Cortex of kidney (tissue), 1 donor: ENCODE measurements at places on chromosomes 3 and 15.

DNA sequence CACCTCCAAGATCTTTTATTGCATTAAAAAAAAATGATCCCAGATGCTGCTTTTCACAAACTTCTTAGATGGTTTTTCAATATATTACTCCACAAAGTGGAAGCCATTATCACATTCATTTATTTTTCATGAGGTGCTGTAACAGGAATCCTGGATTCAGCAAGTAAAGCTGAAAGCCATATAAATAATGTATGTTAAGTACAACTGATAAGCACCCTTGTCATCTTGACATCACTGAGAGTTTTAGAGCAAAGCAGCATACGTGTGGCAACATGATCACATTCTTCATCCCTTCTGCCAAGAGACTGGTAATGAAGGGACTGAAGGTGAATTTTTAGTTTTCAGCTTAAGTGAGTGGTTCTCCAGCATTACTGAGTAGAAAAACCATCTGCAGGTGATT lies 44.9 kb upstream of the LRRFIP2 start:
- no peak for DNase-seq

DNA sequence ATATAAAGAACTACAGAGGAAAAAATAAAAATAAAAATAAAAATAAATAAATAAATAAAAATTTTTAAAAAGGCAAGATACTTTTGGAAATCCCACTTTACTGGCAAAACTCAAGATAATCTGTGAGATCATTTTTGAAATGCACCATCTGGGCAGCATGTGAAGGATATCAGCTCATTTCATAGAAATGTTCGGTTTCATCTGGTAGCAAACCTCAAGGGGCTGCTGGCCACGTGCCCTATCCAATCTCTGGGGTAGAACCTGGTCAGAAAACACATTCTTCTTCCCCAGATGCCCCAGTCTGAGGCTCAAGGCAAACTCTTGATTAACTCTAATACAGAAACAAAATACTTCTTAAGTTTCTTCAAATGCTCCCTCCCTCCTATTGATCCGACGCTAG lies 166.0 kb downstream of the FMN1 start:
- DNase-seq, result no peak

GRCh38 chr3:146020969-146021368 lies 140.0 kb downstream of the PLOD2 start:
- DNase-seq, result no peak

DNA sequence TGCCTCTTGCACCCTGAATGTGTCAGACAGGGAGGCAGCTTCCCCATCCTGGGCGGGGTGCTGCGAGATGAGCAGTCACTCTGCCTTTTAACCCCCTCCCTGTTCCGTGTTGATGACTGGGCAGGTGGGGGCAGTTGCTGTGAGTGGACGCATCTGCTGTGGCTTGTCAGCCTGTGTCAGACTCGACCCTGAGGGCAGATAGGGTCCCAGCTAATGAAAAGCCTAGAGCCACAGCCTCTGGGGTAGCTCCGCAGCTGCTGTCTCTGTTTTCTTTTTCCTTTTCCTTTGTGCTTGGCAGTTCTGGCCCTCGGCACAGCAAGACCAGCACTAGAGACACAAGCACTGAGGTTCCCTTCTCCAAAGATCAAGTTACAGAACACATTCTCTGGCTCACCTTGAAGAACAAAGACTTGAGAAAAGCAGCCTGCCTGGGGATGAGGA lies 43.0 kb upstream of the GLCE start:
- no peak for DNase-seq

GRCh38 chr3:141539431-141540187 lies 52.8 kb downstream of the RASA2 start:
- DNase-seq, result no peak

DNA sequence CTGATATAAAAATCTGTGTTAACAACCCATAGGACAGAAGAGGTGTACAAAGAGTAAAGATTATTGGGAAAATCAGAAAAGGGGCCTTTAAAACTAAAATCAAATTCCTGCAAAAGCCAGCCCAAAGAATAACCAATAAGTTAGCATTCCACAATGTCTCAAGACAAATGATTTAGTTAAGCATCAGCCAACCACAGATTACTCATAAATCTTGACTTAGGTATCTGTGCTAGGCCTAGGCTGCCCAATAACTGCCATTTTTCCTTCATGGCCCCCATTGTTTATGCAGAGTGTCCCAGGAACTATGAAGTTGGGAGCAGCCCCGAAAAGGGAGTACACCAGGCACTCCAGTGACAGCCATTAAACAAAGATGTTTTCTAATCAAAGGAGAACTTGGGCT lies 7.4 kb downstream of the TRANK1 start:
- no peak for DNase-seq

- DNase-seq, result no peak
Observed at GRCh38 chr15:88191812-88192165, 64.8 kb downstream of the NTRK3 start.

DNA sequence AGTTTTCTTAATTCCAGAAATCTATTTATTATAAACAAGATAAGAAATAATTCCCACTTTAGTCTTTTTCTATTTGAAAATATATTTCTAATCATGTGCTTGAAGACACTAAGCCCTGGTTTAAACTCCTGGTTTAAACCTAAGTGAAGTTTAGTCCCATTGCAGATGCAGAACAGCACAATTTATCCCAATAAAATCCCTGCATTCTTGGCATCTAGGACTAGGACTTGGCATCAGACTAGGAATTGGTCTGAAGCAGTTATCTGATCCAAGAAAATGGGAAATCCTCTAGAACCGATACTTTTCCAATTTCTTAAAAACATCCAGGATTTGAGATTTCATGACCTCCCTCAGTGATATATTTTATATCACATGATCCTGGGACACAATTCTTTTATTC lies 168.8 kb upstream of the VEPH1 start:
- no peak for DNase-seq

DNA sequence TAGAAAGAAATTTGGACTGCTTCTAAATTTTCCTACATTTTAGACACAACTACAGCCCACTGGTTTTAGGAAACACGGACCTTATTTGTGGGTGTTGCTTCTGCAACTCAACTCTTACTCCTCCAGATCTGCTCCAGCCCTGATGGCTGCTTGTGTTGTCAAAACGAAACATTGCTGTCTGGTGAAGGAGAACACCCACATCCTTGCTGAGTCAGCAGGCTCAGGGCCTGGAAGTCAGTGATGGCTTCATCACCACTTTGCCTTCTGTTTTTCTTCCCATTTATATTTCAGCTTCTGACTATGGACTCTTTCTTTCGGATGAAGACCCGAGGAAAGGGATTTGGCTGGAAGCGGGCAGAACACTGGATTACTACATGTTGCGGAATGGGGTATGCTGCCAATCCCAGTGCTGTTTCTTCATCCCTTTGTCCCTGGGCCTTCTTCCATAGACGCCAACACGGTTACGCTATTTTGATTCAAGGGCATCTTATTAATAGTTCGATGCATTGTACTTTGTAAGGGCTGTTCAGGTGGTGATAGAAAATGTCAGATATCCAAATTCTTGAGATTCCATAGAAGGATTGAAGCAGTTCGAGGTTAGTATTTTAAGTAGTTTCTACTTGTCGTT lies 392.6 kb upstream of the TPM1 start:
- no peak for DNase-seq

DNA sequence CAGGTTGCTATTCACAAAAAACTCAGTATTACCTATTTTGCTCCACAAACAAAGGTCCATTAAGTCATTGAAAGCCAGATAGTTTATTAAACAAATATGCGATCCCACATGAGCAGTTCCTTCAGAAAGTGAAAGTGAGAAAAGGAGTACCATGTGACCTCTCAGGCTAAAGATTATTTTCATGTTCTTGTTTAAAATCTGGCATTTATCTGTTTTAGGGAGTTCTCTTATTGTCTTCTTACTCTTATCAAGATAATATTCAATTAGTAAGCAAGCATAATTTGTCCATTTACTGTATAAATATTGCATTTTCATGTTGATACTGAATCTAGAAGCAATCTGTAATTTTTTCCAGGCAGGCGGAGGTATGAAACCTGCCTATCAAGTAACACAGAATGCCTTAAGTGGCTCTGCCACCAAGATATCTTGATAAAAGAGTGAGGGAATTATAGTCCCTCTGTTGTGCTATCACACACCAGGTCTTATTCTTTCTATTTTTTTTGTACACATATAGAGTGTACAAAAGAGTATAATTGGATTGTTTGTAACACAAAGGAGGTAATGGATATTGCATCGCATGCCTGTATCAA lies 20.1 kb upstream of the PLSCR5 start:
- no peak for DNase-seq

DNA sequence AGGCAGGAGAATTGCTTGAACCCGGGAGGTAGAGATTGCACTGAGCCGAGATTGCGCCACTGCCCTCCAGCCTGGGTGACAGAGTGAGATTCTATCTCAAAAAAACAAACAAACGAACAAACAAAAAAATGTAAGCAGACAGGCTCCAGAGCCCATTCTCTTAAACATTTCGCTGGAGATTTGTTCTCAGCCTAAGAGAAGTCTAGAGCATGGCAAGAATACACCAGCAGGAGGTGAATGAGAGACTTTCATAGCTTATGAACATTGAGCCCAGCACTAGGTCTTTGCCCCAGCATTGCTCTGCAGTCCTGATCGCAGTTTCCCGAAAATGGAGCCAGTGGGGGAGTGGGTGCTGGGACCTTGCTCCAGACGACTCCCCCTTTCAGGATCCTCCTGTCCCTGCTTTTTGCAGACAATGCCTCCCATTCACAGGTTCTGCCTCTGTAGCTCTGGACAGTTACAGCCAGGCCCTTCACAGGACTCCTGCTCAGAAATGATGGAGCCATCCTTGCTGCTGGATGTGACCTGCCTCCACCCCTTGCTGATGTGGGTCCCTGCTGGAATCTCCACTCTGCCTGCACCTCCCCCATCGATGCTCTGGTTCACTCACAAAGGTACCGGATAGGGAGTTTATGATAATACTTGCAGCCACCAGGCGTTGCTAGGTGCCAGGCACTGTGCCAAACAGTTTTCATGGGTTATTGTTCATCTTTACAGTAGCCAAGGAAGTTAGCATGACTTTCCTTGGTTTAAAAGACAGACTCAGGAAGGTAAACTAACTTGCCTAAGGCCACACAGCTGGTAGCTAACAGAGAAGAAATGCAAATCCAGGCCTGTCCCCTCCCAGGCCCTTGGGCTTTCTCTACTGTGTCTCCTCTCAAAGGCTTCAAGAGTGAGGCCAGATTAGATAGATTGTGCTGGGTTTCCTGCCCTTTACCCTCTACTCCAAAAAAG lies 329.7 kb upstream of the TLE3 start:
- no peak for DNase-seq

DNA sequence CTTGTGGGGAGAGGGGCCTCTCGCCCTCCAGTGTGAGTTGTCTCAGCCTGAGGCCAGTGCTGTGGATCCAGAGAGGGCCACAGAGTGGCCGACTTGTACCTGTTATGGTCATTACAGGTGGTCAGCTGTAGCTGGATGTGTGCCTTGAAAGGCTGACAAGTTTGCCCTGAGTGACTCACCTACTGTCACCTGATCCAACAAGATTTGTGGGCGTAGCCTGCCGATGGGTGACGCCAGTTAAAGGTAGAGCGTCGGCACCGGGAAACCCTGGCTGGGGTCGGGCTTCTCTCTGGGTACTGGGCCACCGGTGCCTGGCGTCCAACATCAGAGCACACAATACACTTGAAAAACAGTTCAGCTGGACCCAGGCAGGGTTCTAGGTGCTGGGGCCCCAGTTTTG lies 2.8 kb upstream of the ISG20 start:
- DNase-seq, result no peak

- no peak for DNase-seq
Observed at GRCh38 chr15:51864408-51865056, 35.1 kb downstream of the TMOD3 start.

- DNase-seq, result no peak
Observed at GRCh38 chr15:48570822-48571221, 74.7 kb downstream of the FBN1 start.

GRCh38 chr3:114551770-114552526 lies 258.1 kb downstream of the TIGIT start:
- no peak for DNase-seq

DNA sequence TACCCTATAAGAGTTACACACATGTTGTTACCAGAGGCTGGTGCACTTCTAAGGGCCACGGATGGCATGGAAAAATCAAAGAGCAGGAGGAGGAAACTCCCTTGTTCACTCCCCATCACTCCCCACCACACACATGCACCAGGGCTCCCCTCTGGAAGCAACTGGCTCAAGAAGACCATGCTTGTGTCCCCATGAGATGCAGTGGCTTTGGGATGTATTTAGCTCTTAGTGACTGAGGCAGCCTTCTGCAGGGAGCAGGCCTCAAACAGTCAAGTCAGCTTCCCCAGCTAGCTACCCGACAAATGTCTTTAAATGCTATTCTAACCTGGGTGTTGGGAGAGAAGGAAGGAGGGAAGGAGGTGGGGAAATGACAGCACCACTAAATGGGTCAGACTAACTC lies 32.9 kb upstream of the RAD18 start:
- DNase-seq, result no peak

- DNase-seq, result no peak
Observed at GRCh38 chr15:60744826-60745460, 266.0 kb upstream of the ICE2 start.

DNA sequence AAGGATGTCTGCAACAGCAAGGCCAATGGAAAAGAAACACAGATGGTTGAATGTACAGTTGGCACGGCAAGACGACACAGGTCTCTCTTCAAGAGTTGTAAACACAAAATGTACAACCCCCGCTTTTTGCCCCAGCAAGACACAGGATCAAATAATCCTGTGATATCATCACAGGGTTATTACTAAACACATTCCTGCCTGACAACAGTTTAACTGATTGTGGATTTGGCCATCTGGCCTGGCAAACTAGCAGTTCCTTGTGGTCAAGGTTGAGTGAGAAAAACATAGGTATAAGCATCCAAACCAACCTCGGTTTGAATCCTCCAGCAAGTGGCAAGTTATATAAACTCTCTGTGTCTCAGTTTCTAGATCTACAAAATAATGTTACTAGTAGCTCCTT lies 23.4 kb downstream of the PARP16 start:
- DNase-seq, result no peak

DNA sequence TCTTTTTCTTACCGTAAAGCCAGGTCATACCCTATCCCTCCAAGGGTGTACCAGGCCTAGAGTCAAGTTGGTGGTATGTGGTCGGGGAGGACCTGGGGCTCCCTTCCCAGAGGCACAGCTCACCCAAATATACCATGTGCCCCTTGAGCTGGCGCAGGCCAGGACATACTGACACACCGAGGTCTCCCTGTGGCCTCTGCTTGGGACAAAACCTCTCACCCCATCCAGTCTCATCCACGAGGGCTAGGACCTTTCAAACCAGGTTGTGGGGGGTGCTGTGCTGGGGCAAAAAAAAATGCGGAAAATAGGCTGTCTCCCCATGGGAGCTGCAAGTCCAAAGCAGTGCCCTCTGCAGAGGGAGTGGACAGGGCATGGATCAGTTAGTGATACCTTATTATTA lies 22.8 kb downstream of the PTH1R start:
- DNase-seq, result no peak
